ENCODE measurements at places on chromosomes 2 and 18. TPM values are rescaled to one million over a fixed set of nuclear protein-coding genes. Genes with fewer than 3 reads are reported as not detected.

Gene CSRNP3
- total RNA-seq: 4.3 TPM

Gene KDSR
- total RNA-seq: 23.9 TPM

Gene ACVR1
- 8.9 TPM for total RNA-seq

Gene SULT1C2
- total RNA-seq: 1.4 TPM

Gene PROKR1
- total RNA-seq: 2.8 TPM

Gene FSIP2
- total RNA-seq: 1.9 TPM

Gene UGT1A3
- not detected for total RNA-seq

Gene APCDD1
- total RNA-seq: 40.2 TPM

Gene INHBB
- 0.07 TPM for total RNA-seq

Gene DAW1
- total RNA-seq: not detected

Gene GATA6
- total RNA-seq: 37.7 TPM

Gene CROCC2
- not detected for total RNA-seq

Gene WIPF1
- 6.9 TPM for total RNA-seq

Gene WDR35
- total RNA-seq: 15.4 TPM

Gene STAT4
- 1.5 TPM for total RNA-seq

Gene LBH
- total RNA-seq: 90.7 TPM

Gene C1GALT1C1L
- not detected for total RNA-seq

Gene SCYGR1
- not detected for total RNA-seq

Gene IDH1
- total RNA-seq: 347 TPM

Gene CBLN2
- total RNA-seq: not detected

Gene ANKRD30BL
- not detected for total RNA-seq

Gene CD207
- total RNA-seq: not detected

Gene NEUROD1
- total RNA-seq: 0.04 TPM

Gene ST8SIA5
- total RNA-seq: 0.52 TPM

Gene TMEM178A
- total RNA-seq: 7.1 TPM

Measured in H7 (cell line).